ENCODE measurements at places on chromosomes 13 and 19.

- no peak for DNase-seq
Observed at GRCh38 chr19:6778386-6778785, 5.9 kb downstream of the VAV1 start.

DNA sequence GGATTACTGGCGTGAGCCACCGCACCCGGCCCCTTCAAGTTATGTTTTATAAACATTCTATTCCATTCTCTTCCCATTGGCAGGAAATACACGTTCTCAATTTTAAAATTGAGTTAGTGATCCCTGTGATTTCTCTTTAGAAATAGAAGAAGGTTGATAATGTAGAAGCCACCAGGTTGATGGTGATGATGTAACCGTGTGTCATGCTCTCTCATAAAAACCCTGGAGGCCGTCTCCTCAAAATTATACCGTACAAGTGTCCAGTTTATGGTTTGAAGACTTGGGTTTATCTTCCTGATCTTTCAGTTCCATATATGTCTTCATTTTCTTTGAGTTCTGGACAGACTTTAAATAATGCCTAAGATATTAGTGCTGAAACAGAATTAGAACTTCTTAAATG lies 32.2 kb downstream of the COG3 start:
- DNase-seq, result no peak

- no peak for DNase-seq
Observed at GRCh38 chr13:27921961-27922882, 2.4 kb downstream of the PDX1 start.

GRCh38 chr13:105848494-105848893 lies 687.0 kb downstream of the EFNB2 start:
- no peak for DNase-seq

DNA sequence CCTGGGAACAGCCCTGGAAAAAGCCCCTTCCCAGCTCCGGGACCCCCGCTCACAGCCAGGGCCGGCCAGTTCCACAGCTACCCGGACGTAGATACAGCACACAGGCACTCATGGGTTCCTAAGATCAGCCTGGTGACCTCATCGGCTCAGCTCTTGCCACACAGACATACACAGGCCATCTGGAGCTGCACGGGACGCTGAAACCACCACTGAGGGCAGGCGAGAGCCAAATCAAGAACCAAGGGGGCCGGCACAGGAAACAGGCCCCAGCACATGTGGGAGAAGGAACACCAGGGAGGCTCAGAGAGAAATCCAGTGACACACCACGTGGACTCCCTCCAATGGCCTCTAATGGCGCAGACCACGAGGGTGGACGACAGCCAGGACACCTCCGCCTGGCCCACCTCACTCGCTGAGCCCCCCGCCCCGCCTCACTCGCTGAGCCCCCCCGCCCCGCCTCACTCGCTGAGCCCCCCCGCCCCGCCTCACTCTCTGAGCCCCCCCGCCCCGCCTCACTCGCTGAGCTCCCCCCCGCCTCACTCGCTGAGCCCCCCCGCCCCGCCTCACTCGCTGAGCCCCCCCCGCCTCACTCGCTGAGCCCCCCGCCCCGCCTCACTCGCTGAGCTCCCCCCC lies 69.7 kb upstream of the C13orf46 start:
- DNase-seq, result no peak

- no peak for DNase-seq
Observed at GRCh38 chr13:93368718-93369117, 142.1 kb downstream of the GPC6 start.

DNA sequence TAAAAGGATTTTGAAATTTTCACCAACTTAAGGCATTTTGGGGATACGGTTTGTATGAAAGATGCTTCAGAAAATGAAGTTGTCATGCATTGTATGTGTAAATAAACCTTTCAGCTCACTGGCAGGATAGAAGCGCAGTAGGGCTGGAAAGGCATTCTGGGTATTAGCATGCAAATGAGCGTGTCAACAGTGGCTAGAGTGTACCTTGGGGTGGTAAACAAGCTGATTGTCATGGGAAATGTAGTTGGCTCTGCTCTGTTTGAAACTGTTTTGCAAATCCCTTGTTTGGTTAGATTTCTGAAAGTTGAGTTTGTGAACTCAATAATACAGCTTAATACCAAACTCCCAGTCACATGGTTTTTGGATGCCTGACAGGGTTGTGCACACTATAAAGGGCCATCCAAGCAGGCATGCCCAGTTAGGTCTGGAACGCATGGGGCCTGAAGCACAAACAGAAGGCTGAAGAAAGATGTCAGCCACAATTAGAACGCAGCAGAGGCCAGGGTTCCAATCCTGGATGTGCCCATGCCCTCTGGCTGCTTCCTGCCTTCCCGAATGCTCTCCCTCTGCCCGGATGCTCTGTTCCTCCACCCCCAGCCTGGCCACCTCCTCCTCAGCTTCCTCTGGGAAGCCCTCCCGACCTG lies 14.6 kb downstream of the GSX1 start:
- no peak for DNase-seq

- DNase-seq, result no peak
Observed at GRCh38 chr13:111326621-111326965, 6.2 kb downstream of the TEX29 start.

DNA sequence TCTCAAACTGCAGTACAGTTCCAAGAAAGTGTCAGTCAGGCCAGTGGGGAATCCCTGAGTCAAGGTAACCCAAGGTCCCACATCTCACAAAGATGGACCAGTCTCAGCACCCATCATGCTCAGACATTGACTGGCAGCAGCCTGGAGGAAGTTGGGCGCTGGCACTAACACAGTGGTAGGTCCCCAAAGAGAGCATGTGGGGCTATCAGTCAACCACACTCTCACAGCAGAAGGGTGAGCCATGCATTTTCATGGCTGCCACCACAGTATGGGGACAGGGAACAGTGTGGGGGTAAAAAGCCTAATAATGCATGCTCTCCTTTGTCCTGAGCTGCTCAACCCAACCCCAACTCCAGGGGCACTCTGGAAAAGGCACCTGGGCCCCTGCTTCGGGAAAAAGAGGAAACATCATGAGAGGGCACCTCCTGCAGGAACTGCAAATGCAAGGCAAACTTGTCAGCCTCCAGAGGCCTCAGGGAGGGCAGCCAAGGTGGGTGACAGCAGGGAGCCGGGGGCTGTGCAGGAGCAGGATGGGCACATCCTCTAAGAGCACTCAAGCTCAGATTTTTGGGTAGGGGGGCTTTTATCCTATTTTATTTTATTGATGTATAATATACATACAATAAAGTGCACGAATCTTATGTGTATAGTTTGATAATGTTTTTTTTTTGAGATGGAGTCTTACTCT lies 9.5 kb upstream of the PLEKHF1 start:
- DNase-seq, result no peak

- no peak for DNase-seq
Observed at GRCh38 chr19:8615024-8615423, 4.5 kb upstream of the ADAMTS10 start.

DNA sequence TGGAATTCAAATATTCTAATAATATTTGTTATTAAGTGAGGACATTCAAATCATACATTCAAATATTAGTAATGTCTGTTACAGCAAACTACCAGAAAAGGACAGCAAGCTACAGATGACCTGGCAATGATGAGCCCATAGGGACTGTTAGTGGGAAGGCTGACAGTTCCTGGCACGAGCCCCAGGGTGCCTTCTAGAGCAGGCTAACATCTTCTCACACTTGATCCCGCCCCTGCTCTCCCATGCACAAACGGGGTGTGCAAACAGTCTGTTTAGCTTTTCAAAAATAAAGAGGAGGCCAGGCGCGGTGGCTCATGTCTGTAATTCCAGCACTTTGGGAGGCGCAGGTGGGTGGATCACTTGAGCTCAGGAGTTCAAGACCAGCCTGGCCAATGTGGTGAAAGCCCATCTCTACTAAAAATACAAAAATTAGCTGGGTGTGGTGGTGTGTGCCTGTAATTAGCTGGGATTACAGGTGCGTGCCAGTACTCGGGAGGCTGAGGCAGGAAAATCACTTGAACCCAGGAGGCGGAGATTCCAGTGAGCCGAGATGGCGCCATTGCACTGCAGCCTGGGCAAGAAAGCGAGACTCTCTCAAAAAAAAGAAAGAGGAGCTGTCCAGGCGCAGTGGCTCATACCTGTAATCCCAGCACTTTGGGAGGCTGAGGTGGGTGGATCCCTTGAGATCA lies 9.6 kb upstream of the GARRE1 start:
- DNase-seq, result no peak

GRCh38 chr19:2726160-2726855 lies 5.1 kb upstream of the DIRAS1 start:
- no peak for DNase-seq

DNA sequence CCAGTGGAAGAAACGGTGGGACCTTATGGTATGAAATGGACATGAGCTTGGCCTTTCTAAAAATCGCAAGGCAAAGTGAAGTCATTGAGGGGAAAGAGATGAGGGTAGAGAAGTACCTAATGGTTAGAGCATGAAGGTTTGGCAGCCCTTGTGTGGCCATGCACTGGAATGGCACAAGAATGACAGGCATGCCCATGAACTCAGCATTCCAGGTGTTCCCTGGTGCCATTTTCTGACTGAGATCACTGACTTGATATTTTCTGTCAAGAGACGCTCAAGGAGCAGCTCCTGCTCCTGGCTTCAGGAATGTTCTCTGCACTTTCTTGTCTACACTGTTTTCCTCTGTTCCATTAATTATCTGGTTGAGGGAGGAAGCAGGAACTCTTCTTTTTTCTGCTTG lies 225.0 kb upstream of the SLC10A2 start:
- no peak for DNase-seq

GRCh38 chr13:41842036-41842620 lies 118.8 kb downstream of the VWA8 start:
- no peak for DNase-seq

- DNase-seq, result no peak
Observed at GRCh38 chr13:28494504-28494777, 487 bp downstream of the FLT1 start.

- no peak for DNase-seq
Observed at GRCh38 chr13:50078231-50078894, 63.1 kb downstream of the KCNRG start.

DNA sequence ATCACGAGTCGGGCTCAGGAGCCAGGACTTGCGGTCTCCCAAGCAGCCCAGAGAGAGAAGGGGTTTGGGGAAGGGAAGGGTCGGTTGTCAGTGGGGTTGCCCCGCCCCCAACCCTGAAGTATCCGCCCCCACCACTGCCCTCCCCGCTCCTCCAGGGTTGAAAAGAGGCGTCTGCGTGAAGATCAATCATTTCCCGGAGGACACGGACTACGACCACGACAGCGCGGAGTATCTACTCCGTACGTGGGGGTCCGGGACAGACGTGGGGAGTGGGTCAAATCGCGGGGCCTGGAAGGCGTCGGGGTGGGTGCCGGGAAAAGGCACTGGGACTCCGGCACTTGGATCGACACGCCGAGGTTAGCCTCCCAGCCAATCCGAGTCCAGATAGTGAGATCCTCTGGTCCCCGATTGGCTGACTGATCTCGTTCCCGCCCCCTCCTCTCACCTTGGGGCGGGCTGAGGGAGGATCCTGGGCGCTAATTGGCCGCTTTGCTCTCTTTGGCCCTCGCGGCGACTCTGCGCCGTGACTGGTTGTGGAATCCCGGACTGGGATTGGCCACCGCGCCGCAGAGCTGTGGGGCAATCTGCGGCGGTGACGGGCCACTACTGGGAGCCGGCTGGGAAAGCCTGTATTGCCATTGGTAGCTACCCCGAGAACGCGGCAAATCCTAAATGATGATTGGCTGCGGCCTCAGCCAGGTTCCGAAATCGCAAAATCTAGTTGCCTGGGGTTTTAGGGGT lies 13.3 kb upstream of the CACNG6 start:
- no peak for DNase-seq

DNA sequence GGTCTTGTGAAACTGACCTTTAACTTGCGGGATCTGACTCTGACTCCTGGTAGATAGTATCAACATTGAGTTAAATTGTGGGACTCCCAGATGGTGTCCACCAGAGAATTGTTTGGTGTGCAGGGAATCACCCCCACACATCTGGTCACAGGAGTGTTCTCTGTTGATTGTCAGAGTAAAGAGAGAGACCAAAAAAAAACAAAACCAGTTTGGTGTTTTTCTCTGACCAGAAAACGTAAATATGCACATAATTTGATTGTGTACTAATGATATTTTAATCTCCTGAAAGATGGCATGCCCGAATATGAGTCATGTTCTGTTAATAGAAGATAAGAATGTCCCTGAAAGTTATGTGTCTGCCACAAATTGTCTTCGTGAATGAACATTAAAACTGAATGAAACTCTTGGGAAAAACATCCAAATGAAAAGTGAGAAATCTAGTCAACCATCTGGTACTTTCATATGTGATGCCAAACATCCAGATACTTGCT lies 118.5 kb upstream of the GPC6 start:
- DNase-seq, result no peak

DNA sequence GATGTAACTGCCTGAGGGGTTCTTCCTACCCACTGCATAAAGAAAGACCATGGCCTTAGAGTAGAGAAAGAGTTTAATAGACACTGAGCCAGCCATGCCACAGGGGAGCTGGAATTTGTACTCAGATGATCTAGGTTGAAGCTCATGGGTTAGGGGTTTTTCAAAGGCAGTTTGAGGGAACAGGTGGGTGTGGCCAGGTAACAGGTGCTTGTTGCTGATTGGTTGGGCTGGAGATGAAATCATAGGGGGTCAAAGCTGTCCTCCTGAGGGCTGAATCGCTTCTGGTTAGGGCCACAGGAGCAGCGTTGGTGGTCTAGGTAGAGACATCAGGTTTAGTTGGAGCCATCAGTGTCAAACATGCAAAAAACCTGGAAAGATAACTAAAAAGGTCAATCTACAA lies 59.2 kb upstream of the CSNK1A1L start:
- DNase-seq, result no peak

GRCh38 chr19:10010247-10010691 lies at the start of gene COL5A3:
COL5A3 (minus strand) TSS chr19:10010504; CDS start chr19:10010385, 119 bp downstream.
- no peak for DNase-seq

GRCh38 chr13:99308471-99309087 lies 1.4 kb upstream of the GPR183 start:
- no peak for DNase-seq

DNA sequence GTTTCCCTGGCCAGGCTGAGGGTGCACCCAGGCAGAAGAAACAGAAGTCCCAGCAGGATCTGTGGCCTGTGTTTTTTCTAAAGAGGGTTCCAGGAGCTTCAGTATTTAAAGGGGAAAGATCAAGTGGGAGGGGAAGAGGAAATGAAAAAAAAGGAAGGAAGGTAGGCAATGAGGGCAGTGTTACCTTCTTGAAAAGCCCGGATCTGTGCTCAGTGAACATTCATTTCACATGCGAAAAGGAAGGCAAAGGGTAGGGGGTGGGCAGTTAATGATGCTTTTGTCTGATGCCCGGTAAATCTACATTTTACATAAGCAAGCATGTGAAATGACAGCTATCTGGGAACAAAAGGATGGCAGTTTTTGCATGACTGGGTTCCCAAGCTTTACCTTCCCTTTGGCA lies 326.2 kb downstream of the UQCRFS1 start:
- no peak for DNase-seq

Data from cortex of kidney (tissue), 1 donor.